Bladder microvascular endothelial cell (primary cell): ENCODE measurements at places on chromosomes 3 and 15. TPM values are rescaled to one million over a fixed set of nuclear protein-coding genes. Genes with fewer than 3 reads are reported as not detected.

Gene LOXL1
- total RNA-seq: 0.63 and 0.65 TPM in 2 replicates

Gene CAPN3
- 0.32 and 0.94 TPM in 2 replicates for total RNA-seq

Gene P2RY13
- total RNA-seq: not detected in 2 replicates

Gene ARGFX
- not detected in 2 replicates for total RNA-seq

Gene CLCN2
- total RNA-seq: 1.3 and 2.6 TPM in 2 replicates

Gene MYZAP
- 13.9 and 53.4 TPM in 2 replicates for total RNA-seq

Gene FETUB
- total RNA-seq: not detected in 2 replicates

Gene SOX14
- total RNA-seq: not detected in 2 replicates

Gene GABRB3
- total RNA-seq: under 0.01 TPM in 1 of 2 replicates, not detected in the other
